ENCODE measurements at places on chromosomes 13 and 19.
A peak's percentile ranks its signal among the peaks of the same experiment; 100 is the strongest.

DNA sequence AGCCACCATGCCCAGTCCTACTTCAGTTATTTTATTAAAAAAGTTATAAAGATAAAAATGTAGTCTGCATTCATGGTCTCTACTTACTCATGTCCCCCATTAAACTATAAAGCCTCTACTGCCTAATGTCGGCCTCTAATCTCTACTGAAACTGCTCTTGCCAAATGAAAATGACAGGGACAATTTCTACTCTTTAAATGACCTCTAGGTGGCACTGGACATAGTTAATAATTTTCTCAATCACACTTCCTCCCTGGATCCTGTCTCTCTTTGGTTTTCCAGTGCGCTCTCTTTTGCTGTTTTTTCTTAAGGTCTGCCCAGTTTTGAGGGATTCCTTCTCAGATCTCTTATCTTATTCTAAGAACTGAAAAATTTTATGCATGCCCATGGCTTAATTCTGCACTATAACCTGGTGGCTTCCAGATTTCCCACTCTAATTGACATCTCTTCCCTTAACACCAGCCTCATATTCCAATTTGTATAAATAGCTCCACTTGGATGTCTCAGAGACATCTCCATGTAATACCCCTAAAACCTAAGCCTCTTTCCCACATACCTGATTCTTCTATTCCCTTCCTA, 54.3 kb downstream of the MTMR6 start:
- no peak for DNase-seq

GRCh38 chr13:40191186-40191980, 475.1 kb downstream of the FOXO1 start:
- no peak for DNase-seq

DNA sequence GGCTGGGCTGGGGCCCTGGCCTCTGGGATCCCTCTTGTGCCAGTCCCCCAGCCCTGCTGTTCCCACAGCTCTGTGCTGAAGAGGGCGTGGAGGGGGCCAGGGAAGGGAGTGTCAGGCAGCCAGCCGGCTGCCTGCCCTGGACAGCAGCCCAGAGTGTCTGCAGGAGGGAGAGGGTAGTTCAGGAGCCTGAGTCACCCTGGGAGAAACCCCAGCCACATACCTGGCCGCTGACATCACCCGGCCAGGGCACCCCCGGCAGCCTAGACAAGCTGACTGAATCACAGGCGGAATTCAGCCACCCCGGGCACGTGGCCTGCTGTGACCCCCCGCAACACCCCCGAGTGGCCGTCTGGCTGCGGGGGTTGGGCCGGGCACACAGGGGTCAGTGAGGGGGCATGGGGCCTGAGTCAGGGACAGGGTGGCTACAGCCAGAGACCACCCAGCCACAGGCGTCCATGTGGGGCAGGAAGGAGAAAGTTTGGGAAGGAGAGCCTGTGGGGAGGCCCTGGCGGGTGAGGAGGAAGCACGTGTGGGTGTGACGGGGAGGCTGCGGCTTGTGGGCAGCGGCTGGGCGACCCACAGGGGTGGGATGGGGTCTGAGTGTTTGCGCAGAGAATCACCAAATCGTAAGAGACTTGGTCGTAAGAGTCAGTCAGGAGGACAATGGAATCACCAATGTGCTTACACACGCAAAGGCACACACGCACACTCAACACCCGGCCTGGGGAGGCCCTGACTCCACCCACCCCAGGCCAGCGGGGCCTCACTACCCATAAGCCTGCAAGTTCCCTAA, 11.9 kb upstream of the FOSB start:
- DNase-seq = peak; percentile 82

GRCh38 chr13:25686831-25687470, 315.2 kb downstream of the ATP8A2 start:
- no peak for DNase-seq

- peak; percentile 97 for DNase-seq
These were observed 737 bp downstream of the ZNF575 start for GRCh38 chr19:43533546-43534304.

DNA sequence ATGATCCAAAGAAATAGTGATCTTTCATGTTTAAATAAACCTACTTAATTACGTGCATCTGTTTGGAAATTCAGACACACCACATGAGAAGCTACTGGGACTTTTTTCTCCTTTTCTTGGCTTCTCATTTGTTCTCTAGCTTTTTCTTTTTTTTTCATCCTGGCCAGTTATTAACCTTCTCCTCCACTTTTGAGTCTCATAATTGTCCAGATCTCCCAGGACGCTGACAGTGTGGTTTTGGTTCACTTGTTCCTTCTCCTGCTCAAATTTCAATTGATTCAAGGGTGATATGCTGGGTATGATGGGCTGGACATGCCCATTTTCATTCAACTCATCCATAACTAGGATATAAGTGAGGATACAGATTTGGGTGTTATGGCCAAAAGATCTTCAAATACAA, 152.3 kb downstream of the TM9SF2 start:
- no peak for DNase-seq

GRCh38 chr19:23917856-23918255, 3.2 kb downstream of the ZNF726 start:
- no peak for DNase-seq

GRCh38 chr19:13417054-13417453, 89.2 kb downstream of the CACNA1A start:
- no peak for DNase-seq

DNA sequence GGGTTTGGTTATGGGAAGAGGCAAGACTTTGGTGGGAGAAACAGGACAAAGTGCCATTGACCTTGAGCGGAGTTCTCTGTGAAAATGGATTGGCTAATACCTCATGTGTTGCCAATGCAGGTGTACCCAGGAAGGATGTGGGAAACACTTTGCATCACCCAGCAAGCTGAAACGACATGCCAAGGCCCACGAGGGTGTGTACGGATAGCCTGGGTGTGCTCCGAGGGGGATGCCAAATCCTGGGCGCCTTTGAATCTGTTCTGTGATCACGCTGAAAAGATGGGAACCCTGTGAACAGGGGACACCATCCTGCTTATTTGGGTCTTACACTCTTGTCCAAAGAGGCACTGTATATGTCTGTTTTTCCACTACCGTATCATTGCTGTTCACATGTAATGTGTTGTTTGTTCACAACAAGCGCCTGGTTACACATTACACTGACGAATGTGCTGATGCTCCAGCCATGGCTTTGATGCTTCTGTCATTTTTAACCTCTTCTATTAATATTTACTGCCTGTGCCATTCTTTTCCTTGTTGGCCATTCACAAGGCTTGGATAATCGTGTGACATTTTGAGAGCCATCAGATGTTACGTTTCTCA, 8.3 kb downstream of the GTF3A start:
- no peak for DNase-seq

- DNase-seq = no peak
These were observed 23.7 kb downstream of the CUL4A start for GRCh38 chr13:113233101-113233500.

GRCh38 chr13:98910501-98910951, 67.3 kb downstream of the DOCK9 start:
- DNase-seq = peak; percentile 32

DNA sequence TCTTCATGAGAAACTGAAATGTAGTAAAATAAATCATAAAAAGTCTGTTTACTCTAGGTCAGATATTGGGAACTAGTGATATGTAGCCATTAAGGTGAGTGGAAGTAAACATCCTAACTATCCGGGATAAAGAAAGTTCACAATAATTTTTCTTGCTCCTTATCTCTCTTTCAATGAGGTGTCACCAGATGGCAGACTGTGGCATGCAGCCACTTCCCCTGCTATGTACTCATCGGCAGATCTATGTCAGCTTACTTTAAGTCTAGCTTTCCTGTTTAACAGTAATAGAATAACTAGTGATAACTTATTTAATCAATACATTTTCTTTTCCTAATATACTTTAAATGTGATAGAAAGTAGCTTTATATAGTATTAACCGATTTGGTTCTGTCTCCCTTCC, 181.9 kb downstream of the NDFIP2 start:
- DNase-seq = no peak

GRCh38 chr13:50969691-50970090, 60.1 kb downstream of the RNASEH2B start:
- no peak for DNase-seq

DNA sequence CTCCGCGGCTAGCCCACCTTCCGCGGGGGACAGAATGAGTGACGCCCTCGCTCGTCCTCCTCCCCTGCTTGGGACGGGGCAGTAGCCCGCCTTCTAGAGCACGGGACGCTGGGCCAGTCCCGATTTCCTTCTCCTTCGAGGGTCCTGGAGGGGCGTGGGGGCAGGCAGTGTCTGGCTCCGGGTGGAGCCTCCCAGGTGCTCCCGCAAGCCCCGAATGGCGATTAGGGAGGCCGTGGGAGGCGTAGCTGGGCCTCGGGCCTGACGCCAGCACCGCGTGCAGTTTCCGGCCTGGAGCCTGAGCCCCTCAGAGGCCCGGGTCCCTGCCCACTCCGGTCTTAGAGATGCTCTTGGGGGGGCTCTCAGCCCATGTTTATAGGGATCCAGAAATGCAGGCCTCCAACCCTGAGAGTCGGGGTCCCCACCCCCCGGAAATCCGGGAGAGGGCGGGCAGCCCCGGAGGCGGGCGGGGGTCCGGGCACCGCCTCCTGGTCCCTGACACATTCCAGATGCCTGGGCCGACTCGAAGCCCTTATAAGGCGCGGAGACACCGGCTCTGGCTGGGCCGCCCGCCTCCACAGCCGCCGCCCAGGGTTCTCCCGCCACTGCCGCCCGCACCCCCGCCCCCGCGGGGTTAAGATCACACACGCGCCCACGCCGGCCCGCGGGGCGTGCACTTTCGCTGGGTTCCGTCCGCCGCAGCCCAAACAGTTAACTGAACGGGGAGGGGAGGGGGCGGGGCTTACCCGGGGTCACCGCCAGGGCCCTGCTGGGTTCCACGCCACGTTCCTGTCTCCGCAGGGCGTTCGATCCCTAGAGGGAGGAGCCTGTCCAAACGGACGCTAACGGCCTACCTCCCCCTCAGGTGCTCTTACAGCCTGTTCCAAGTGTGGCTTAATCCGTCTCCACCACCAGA, 1.5 kb downstream of the MYADM start:
- DNase-seq = peak; percentile 85

- no peak for DNase-seq
These were observed 27.2 kb downstream of the SPRY2 start for GRCh38 chr13:80313668-80314256.

- DNase-seq = no peak
These were observed 11.2 kb upstream of the TBC1D4 start for GRCh38 chr13:75493156-75493555.

GRCh38 chr19:10661946-10662345, 7.8 kb downstream of the ILF3 start:
- no peak for DNase-seq

- DNase-seq = no peak
These were observed 15.2 kb downstream of the ZNF473 start for GRCh38 chr19:50040967-50041366.

DNA sequence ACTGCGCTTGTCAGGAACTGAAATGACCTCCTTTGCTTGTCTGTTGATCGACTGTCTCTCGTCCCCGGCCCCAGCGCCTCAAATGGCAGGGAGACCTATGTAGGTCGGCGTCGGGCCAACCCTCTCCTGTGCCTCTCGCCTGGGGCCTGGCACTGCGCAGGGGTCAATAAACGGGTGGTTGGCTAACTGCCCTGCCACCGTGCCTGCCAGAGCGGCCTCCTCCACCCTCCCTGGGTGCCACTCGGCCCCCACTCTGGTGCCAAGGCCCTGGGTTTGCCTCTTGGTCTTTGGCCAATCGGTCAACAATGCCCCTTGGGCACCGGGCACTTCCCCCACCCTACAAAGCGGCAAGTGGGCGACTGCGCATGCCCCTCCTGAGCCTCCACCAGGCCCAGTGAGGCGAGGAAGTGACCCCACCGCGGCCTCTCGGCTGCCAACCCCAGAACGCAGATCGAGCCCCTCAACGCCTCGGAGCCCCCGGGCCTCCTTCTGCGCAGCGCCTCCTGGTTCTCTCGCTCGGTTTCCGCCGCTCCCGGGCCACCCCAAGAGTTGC, 1.1 kb downstream of the KEAP1 start:
- peak; percentile 70 for DNase-seq

GRCh38 chr19:41192574-41193429, at the start of gene CYP2S1:
Gene CYP2S1 (plus strand): TSS chr19:41193219. CDS start chr19:41193265, 46 bp downstream.
- peak; percentile 24 for DNase-seq

DNA sequence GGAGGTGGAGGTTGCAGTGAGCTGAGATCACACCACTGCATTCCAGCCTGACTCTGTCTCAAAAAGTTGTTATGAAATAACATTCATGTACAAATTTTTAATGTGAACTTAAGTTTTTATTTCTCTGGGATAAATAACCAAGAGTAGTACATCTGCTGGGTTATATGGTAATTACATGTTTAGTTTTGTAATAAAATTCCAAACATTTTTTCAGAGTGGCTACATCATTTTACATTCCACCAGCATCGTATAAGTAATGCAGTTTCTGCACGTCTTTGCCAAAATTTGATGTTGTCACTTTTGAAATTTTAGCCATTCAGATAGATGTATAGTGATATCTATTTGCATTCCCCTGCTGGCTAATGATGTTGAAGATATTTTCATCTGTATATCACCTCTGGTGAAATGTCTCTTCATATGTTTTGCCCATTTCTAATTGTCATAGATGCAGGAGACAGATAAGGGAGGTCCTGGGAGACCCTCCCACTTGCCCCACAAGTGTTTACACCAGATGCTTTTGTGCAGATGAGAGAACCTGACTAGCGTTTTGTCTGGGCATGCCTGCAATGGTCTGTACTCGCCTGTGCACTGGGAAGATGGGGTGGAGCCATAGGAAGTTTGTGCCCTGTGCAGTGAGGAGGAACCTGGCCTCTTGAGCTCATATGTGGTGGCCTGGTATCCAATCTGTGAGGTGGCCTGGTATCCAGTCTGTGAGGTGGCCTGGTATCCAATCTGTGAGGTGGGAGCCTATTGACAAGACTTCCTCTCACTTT, 12.7 kb upstream of the KBTBD6 start:
- DNase-seq = no peak

DNA sequence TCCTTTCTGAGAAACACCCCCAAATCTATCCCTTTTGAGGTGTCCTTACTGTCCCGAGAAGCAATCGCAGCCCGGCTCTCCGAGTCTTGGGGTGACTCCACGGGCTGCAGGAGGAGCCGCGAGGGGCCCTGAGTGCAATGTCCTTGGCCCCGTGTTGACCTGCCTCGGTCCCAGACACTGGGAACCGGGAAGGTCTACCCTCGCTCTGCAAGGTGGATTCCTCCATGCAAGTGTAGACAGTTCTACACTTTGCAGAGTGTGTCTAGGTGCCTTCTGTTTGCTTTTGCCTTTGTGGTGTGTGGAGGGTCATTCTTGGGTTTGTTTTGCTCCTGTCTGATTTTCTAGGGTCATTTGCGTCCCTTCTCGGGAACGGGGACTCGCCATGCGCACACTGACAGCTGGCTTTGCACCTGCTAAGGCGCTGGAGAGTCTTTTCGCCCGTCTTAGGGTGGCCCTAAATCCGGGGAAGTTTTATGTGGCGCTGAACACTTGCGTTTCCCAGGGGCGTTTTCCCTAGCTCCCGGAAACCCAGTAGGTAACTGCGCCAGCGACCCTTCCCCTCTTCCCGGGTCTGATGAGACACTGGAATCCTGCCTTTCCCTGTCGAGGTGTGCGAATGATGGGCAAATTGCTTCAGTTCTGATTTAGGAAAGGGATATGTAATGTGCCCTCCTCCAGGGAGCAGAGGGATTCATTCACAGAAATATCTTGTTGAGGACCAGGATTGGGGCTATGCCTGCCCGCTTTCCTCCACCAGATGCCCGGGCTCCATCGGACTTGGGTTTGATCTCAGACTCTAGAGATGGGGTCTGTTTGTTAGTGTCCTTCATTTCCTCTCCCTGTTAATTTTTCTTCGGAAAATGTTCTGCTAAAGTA, 755 bp downstream of the SERTM1 start:
- DNase-seq = no peak

All from stimulated activated naive CD8-positive, alpha-beta T cell treated with anti-CD3 and anti-CD28 coated beads, Interleukin-15, Interleukin-2, amounts not matched to agents 100 U/mL and 50 U/mL, for 24 hours (primary cell).